Caki2 (cell line): ENCODE measurements at places on chromosomes 13 and 19. TPM values are rescaled to one million over a fixed set of nuclear protein-coding genes. Genes with fewer than 3 reads are reported as not detected.

The VSTM1 gene
- total RNA-seq: 6.0 TPM in 1 of 2 replicates, not detected in the other

The HTR2A gene
- not detected in 2 replicates for total RNA-seq

The ZNF534 gene
- not detected in 2 replicates for total RNA-seq

The SLC6A16 gene
- 0.90 and 1.6 TPM in 2 replicates for total RNA-seq

- peak; percentile 29 for DNase-seq
Measured at GRCh38 chr13:113802090-113802531, 43.1 kb downstream of the TMEM255B start.

GRCh38 chr13:77016251-77016812 is 10.6 kb downstream of the FBXL3 start:
- no peak for DNase-seq

DNA sequence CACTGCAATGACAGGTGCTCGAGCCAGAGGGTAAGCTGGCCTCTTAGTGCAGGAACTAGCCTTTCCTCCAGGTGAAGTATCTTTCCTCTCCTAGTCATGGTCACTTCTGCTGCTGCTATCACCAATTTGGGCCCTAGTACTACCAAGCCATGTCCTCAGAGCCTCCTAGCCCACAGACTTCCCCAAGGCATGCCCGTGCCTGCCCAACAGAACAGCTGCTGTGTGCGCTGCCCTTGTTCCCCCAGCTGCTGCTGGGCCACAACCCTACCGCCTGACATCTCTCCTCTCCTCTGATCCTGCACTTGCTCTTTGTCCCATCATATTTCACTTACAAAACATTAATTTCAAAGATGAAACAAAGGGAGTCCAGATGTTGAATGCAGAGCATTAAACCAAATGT is 168.5 kb upstream of the FREM2 start:
- no peak for DNase-seq

- DNase-seq: peak; percentile 38
Measured at GRCh38 chr19:34365463-34366401, 736 bp downstream of the GPI start.

GRCh38 chr13:98847780-98848179 is 95.3 kb upstream of the SLC15A1 start:
- no peak for DNase-seq

GRCh38 chr13:112899281-112900225 is 69.5 kb upstream of the MCF2L start:
- DNase-seq: no peak

DNA sequence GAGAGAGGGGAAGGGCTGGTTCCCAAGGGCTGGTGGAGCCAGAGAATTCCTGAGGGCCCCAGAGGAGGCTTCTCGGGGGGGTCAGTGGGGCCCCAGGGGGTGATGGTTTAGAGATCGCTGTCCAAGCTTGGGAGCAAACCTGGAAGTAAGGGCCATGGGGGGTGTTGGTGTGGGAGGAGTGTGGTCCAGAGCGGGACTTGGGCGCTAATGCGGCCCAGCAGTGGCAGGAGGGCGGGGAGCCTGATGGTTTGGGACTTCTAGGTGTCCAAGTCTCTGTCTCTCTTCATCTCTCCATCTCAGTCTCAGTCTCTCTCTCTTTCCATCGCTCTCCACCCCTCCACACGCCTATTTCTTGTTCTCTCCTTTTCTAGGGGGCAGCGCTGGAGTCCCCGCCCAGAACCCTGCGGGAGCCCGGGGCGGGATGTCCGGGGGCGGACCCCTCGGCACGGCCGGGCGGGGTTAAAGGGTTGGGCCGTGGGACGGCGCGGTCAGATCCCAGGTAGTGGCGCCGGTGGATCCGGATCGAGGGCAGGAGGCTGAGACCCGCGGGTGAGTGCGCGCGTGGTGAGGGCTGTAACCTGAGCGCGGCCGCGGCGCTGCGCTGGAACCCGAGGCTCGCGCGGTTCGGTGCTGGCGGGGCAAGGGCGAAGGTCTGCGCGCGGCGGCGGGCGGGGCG is at the start of gene CYP4F22:
TSS of gene CYP4F22 (plus strand) at position 491 of the 676 bp plus-strand sequence. CDS start 16,812 bp downstream, outside the sequence.
- DNase-seq: no peak

DNA sequence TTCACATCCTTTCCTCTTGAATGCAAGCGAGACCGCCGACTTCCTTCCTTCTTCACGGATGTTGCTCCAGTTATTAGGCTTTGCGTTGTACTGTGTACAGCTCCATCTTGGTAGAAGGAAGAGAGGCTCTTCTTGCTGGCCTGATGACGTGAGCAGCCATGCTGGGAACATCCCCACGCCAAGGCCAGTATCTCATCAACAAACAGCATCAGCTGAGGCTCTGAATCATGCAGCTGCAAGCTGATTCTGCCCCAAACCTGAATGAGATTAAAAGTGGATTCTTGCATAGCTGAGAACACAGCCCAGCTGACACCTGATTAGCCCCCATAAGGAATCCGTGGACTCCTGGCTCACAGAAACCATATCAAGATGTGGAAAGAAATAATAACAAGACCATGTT is 809.6 kb downstream of the EFNB2 start:
- DNase-seq: no peak

DNA sequence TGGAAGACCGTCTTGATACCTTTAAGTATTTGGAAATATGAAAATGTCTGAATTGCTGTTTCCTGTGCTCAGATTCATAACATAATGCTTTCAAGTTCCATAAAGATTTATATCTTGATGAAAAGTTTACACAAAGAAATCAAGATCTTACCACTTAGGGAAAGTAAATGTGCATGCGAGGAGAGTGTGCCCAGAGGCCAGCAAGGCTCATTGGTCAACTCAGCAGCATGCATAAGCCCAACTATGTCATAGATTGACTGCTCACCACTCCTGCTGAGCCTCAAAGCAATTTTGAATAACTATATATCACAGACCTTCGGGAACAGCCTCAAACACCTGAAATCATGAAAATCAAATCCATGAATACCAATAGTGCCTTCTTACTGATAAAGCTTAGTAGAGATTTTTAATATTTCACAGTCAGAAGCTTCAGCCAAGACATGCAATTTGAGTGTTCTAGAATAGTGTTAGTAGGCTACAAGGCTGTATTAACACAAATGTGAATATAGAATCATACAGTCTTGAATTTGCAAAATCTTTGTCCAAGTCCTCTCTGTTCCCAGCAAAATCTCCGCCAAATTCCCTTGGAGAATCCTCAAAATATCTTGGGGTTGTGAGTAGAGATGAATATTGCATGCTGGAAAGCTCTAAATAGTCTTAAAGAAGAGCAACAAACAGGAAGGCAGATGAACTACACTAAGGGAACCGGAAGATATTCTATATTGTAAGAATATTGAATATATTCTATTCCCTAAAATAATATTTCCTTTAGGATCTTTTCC is 124.1 kb downstream of the DCLK1 start:
- no peak for DNase-seq

GRCh38 chr19:35213663-35214632 is 14.6 kb downstream of the FAM187B start:
- peak; percentile 42 for DNase-seq

- no peak for DNase-seq
Measured at GRCh38 chr19:56263319-56263718, 9.2 kb upstream of the EDDM13 start.

- no peak for DNase-seq
Measured at GRCh38 chr19:55115446-55116065, 1.9 kb downstream of the PPP1R12C start.

GRCh38 chr13:29761815-29762214 is 88.6 kb downstream of the UBL3 start:
- DNase-seq: no peak

- no peak for DNase-seq
Measured at GRCh38 chr13:70747262-70747661, 639.0 kb upstream of the KLHL1 start.

- no peak for DNase-seq
Measured at GRCh38 chr19:58154287-58154678, 3.7 kb upstream of the ZNF329 start.
